T-cell (primary cell): ENCODE measurements at places on chromosomes 4 and X. TPM values are rescaled to one million over a fixed set of nuclear protein-coding genes. Genes with fewer than 3 reads are reported as not detected.

DNA sequence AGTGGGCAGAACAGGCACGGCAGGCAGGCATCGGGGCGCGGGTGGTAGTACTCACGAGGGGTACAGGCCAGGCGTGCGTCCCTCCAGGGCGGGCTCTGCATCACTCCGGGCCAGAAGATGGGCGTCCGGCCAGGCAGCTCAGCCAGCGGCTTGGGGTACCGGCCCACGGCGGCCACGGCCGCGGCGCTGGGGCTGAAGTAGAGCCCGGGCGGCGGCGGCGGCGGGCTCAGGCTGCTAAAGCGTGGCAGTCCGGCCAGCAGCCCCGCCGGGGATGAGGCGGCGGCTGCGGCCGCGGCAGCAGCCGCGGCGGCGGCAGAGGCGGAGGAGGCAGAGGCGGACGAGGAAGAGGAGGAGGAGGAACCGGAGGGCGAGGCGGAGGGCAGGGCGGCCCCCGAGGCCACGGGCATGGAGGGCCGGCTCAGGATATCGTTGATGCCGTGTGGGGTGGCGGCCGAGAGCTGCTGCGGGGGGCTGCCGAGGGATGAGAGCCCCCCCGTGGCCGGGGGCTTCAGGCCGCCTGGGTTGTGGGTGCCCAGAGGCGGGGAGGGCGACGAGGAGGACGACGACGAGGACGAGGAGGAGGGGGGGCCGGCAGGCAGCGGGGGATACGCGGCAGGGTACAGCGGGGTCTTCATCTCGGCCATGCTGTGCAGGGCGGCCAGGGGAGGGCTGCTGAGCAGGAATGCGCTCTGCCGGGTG is 1.4 kb downstream of the NKX6-1 start:
- no peak for DNase-seq

The ATP6AP1 gene
- 41.5 TPM for total RNA-seq

DNA sequence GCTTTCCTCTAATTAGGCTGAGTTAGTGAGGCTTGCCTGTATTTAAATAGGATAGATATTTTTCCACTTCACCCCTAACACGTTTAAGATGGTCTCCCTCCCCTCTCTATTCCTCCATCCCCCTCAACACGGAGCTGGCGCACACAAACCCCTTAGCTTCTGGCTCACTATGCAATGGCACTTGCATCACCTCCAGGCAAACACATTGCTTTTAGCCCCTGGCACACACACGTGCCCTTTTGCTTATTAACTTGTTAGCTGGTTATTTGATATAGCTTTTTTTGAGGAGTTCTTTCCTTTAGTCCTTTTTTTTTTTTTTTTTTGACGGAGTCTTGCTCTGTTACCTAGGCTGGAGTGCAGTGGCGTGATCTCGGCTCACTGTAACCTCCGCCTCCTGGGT is 94.3 kb downstream of the HDAC8 start:
- no peak for DNase-seq

- DNase-seq, result no peak
These were observed 68.5 kb downstream of the BMPR1B start for GRCh38 chr4:94826206-94826605.

The GPR50 gene
- not detected for total RNA-seq

The PRDM8 gene
- 14.1 TPM for total RNA-seq

DNA sequence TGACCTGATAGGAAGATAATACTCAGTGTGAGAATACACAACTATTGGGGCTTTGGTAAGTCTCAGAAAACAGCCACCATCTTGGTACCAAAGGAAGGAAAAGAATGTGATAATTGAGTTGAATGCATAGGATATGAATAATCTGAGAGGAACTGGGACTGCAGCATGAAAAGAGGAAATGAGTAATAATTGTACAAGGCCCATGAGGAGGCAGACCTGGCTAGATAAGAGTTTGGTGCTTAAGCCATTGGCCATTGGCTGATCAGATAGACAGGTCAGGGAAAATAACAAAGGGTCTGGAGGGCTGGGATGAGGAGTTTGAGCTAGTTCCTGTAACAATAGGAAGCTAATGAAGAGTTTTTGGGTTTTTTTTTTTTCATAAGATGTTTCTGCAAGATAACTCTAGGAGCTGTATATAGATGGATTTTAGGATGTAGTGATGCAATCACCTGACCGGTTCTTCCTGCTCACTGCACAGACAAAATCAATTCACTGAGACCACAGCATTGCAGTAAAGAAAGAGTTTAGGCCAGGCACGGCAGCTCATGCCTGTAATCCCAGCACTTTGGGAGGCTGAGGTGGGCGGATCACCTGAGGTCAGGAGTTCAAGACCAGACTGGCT is 5.3 kb upstream of the TRMT2B start:
- DNase-seq, result no peak

The SLC16A2 gene
- 0.35 TPM for total RNA-seq

DNA sequence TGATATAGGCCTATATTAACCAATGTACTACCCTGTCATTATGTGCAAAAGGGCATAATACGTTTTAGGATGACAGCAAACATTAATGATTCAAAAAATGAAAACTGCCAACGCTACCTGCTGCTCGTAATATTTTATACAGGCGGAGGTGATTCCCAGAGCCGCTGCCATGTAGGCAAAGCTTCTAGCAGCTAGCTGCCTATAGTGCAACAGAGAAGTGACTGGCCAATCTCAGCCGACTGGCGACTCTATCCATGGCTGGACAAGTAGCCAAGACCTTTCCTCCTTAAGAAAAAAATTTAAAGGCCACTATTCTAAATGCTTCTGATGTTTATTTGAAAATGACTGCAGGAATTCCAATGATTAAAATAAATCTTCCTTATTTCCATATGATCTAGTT is 1.9 kb downstream of the PPARGC1A start:
- DNase-seq, result no peak

GRCh38 chr4:20617678-20618396 is 82.4 kb upstream of the PACRGL start:
- no peak for DNase-seq

- DNase-seq, result no peak
These were observed 74.8 kb downstream of the IRF2 start for GRCh38 chr4:184399512-184399908.

- no peak for DNase-seq
These were observed 566.3 kb downstream of the STPG2 start for GRCh38 chr4:97577004-97577403.

DNA sequence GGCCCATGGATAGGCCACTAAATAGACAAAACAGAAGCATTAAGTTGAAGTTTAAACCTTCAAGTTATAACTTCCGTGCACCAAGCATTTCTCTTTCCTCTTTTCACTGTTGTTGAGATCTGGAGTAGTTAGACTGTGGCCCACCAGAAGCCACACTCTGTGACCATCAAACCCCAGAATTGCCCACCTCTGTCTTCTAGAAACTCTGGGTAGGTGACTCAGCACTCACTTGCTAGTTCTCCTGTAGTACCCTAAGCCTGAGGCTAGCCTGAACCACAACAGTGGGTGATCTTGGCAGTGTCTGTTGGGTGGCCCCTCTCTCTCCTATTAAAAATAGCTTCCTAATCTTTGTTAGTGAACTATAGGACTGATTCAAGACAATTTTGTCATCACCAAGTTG is 24.6 kb upstream of the CD40LG start:
- DNase-seq, result no peak

GRCh38 chr4:74608151-74608949 is 163.4 kb downstream of the AREG start:
- DNase-seq, result no peak

GRCh38 chrX:78958419-78959116 is 13.4 kb downstream of the P2RY10 start:
- no peak for DNase-seq

GRCh38 chr4:151865744-151866591 is 105.2 kb upstream of the GATB start:
- no peak for DNase-seq

- no peak for DNase-seq
These were observed 47.3 kb upstream of the GATB start for GRCh38 chr4:151808120-151808529.

- no peak for DNase-seq
These were observed 66.7 kb upstream of the VCX2 start for GRCh38 chrX:8237718-8238117.

The AFF2 gene
- 4.1 TPM for total RNA-seq

The CTAG2 gene
- not detected for total RNA-seq

DNA sequence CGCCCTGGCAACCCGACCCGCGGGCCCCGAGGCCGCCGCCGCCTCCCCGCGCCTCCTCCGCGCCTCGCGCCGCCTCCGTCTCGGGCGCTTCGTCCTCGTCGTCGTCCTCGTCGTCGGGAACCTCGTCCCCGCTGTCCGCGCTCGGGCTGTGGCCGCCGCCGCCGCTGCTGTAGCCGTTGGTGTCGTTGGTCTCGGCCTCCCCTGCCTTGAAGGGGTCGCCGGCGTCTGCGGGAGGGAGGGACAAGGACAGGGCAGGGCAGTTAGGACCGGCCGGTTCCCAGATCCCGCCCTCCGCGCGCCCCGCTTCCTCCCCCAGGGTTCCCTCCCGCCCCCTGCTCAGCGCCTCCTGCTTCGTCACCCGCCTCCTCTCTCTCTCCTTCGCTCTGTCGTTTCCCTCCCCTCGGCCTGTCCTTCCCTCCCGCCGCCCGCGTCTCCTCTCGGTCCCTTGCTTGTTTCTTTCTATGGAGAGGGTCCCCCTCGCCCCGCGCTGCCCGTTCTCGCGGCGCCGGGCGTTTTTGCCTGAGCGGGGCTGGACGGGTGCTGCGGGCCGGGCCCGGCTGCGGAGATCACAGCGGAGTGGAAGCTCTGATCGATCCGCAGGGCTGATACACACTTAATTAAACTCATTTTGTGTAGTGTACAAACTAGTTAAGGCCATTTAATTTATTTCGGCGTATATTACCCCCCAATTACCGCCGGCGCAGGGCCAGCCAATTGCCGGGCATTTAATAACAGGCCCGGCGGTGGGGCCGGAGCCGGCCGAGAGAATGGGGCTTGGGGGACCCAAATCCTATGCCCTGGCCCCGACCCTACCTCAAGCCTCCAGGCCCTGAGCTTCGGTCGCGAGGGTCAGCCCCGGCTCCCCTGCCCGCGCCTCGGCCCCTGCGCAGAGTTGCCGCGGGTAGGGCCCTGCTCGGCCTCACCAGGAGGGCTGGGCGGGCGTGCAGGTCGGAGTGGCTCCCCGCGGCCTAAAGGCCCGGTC is 2.4 kb downstream of the NKX1-1 start:
- DNase-seq, result no peak

DNA sequence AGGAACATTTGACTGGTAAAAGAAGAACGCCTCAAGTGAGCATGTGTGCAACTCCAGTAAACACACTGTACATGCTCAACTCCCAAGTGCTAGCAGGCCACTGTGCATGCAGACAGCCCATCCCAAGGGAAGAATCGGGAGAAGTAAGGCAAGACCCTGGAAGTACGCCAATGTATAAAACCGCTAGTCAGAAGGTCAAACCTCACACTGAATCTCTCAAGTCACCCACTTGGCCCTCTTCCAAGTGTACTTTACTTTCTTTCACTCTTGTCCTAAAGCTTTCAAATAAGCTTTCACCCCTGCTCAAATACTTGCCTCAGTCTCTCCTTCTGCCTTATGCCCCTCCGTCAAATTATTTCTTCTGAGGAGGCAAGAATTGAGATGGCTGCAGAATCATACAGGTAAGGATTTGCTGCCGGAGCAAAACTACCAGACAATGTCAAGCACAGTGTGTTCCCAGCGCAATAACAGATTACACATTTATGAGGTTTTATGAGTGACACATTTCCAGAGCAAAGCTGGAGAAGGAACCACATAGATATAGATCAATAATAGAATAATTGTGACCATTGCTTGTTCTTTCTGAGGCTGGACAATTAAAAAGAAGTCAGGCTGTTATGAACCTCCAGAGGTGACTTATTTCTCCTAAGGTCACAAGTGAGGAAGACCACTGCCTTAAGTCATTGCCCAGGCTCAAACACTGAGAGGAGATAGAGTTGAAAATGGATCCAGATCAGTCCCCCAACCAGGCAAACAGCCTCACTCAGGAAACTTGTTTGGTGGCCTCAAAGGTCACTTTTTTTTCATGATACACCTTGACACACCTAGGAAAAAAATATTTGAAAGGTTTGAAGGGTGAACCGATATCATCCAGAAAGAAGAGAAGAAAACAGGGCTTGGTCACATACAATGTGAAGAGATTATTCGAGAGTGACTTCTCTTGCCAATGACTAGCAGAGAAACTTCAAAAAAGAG is 26.3 kb downstream of the CXCL1 start:
- no peak for DNase-seq

GRCh38 chr4:128516301-128516969 is 228.8 kb upstream of the PGRMC2 start:
- DNase-seq, result no peak

The SUPT20HL2 gene
- total RNA-seq, result not detected

The IL21 gene
- total RNA-seq, result not detected

DNA sequence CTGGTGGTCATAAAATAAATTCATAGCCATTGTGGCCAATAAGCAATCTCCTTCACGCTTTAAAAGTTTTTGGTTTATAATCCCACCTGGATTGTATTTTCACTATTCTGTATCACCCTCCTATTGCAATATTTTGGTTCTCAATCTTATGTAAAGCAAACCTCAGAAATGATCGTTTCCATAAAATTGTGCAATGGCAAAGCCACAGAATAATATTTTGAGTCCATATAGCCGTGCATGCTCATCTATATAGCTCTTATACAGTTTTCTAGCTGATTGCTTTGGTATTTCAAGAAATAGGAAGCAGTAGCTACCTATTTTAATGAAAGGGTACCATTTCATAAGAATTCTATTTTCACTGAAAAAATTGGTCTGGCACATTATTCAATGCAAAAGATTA is 10.0 kb upstream of the HAND2 start:
- DNase-seq, result no peak

DNA sequence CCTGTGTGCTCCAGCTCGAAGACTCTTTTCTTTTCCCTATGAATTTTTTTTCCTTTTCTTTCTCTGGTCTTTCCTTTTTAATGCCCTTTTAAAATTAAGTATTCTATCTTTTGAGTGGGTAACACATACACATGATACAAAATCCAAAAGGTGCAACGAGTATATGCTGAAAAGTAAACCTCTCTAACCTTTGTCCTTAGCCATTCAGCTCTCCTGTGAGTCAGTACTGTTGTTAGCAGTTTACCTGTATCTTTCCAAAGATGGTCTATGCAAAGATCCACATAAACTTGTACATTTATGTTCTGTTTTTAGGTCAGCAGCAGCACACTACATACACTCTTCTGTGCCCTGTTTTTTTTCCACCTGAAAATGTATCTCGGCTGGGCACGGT is 28.7 kb downstream of the SLC25A43 start:
- no peak for DNase-seq

GRCh38 chr4:153987291-153987690 is 198.4 kb upstream of the SFRP2 start:
- no peak for DNase-seq

The NPY1R gene
- 0.57 TPM for total RNA-seq

The PNCK gene
- total RNA-seq, result not detected

GRCh38 chr4:174292473-174292872 is 8.8 kb downstream of the CEP44 start:
- no peak for DNase-seq

GRCh38 chr4:123913598-123913997 is 517.0 kb downstream of the SPRY1 start:
- no peak for DNase-seq

The RADX gene
- total RNA-seq, result 10.4 TPM

The GABRG1 gene
- not detected for total RNA-seq

The F11 gene
- not detected for total RNA-seq
